ENCODE measurements at places on chromosomes 1 and 21.

DNA sequence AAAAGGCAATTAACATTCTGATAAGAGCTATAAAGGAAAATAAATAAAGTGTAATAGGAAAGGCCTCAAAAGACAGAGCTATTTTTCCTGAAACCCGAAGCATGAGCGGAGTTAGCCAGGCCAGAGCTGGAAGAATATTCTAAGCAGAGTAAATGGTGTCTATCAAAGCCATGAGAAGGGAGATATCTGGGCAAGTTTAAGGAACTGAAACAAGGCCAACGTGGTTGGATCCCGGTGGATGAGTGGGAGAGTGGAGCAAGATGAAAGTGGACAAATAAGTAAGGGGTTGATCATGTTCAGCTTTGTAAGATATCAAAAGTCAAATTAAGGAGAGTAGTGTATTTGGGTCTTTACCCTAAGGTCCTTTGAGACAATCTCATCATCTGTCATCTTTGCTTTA lies 234.0 kb downstream of the TM2D1 start:
- DNase-seq: no peak

- DNase-seq: no peak
Observed at GRCh38 chr1:175303201-175303707, 110.7 kb upstream of the KIAA0040 start.

- DNase-seq: no peak
Observed at GRCh38 chr1:178379807-178380206, 117.0 kb downstream of the CLEC20A start.

- DNase-seq: peak; percentile 87
Observed at GRCh38 chr1:205061665-205062069, 18.7 kb downstream of the CNTN2 start.

GRCh38 chr1:56189946-56190805 lies 389.2 kb downstream of the PLPP3 start:
- DNase-seq: peak; percentile 80

DNA sequence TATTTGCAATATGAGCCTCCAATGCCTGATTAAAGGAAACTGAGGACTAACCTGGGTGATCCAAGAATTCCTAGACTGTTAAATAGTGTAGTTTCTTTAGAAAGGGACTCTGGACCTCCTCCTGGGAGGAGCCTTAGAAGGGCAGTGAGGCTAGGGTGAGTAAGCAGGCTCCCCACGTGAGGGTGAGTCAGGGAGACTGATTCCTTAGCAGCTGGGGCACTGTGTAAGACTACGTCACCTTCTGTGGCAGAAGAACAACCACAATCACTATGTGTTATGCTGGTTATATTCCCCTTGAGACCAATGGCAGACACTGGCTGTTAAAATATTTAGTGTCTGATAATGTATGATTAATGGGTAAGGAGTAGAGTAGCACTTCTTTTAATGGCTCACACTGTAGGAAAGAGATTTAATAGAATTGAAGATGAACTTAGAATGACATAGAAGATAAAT lies 53.3 kb upstream of the SYT14 start:
- peak; percentile 62 for DNase-seq

DNA sequence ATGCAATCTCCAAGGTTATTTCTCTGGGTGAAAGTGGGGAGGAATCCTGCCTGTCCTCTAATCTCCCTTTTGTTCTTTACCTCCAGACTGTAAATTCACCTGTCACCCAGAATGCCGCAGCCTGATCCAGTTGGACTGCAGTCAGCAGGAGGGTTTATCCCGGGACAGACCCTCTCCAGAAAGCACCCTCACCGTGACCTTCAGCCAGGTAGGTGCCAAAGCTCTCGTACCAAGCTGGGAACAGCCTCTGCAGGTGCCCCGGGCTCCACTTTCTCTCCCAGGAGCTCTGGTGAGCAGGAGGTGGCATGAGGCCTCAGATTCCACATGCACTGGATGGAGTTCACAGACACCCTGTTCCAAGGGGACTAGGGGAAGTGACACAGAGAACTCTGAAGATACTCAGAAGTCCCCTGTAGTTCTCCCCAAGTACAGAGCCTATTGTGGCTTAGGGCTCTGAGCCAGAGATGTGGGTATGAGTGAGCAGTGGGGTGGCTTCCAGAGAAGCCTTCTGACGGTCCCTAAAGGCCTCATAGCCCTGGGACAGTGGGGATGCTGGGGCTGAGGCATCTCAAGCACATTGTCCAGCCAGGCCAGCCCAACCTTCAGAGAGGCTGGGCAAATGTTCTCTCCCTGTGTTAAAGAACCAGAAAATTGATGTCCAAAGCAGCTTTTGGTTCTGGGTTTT lies 30.9 kb downstream of the RASSF5 start:
- DNase-seq: no peak

- DNase-seq: no peak
Observed at GRCh38 chr1:63325279-63325985, 3.1 kb downstream of the FOXD3 start.

DNA sequence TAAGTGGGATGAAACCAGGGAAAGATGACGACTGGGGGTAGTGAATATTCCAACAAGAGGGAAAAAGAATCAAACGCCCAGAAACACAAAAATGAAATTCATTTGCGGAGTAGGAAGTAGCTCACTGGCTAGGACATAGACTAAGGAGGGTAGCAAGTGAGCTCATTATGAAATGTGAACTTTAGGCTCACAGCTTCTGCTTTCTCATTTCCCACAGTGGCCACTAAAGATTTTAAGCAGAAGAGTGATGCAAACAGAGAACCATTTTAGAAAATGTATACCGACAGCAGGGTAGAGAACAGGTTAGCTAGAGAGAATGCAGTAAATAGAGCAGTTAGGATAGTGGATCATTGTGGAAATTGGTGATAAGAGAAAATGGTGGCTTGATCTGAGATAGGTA lies 3.5 kb downstream of the CD48 start:
- no peak for DNase-seq

- DNase-seq: no peak
Observed at GRCh38 chr1:24254783-24255182, 64.4 kb upstream of the GRHL3 start.

GRCh38 chr1:151644001-151644400 lies 32.2 kb downstream of the SNX27 start:
- no peak for DNase-seq

DNA sequence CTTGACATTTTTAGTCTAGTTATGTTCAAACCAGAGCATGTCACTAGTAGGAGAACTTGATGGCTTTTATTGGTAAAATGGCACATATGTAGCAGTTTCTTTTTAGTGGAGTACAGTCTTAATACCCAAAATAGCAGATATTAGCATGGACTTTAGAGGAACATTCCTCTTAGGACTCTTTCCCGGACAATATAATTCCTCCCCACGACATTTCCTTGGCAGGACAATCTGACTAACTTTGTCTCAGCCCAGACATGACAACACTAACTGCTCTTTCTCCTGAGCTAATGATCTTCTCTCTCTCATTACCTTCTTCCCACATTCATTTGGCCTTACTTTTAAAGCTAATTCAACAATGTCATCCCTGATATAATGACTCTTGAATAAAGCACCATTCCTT lies 62.5 kb downstream of the ADAMTS1 start:
- DNase-seq: no peak

DNA sequence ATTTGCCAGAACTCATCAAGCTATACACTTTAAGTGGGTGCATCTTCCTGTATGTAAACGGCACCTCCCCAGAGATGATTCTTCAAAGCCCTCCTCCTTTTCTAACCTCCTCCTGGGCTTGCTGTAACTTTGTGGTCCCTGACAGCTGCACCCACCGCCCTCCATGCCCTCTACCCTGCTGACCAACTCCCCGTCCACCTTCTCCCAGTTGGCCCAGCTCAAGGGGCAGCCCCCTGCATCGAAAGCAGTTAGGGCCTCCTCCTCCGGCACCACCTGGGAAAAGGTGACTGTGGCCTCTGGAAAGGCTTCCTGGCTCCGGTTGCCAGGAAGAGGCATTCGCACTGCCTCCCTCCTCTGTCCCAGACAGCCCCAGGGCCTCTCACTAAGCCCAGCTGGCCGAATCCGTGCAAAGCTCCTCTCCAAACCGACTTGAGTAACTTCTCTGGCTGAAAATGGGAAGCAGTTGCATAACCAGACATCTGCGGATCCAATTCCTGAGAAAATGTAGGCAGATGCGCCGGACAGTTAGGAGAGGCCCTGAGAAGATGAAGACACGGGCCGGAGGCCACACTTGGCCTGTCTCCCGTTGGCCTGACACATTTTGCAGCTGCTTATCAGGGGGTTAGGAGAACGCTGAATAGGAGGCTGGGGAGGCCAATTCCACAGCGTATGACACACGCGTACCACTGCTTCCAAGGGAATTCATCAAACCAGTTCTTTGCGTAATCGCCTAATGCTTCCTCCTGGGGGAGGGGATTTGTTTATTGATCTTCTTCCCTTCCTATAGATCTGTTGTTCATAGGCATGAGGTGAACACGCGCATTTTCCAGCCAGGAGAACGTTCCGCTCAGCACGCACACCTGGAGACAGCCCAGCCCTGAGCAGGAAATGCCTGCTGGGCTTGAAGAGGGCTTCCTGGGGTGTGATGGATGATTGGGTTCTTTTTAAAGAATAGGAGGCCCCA lies 48.7 kb upstream of the COL6A2 start:
- peak; percentile 28 for DNase-seq

GRCh38 chr1:95233319-95233736 lies 682 bp upstream of the RWDD3 start:
- DNase-seq: peak; percentile 72

- DNase-seq: no peak
Observed at GRCh38 chr1:151972542-151973248, 21.0 kb downstream of the S100A10 start.

DNA sequence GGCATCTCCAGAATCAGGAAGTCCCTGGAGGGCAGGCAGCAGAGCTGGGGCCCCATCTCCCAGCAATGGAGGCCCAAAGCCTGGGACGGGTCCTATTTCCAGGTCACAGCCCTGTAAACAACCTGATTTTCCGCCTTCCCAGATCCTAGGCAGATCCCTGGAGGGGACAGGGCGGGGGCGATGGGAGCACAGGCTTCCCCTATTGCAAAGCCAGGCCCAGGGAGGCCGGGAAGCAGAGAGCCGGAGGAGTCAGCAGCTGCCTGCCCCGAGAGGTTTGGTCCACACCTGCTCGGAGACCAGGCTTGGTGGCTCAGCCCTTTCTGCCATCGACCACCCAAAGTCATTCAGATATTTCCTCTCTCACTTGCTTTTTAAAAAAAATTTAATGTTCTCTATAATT lies 29.2 kb downstream of the CASZ1 start:
- DNase-seq: no peak

All from pons (tissue), 1 donor.